H9 (cell line): ENCODE measurements at places on chromosomes 12 and 14. TPM values are rescaled to one million over a fixed set of nuclear protein-coding genes. Genes with fewer than 3 reads are reported as not detected.

DNA sequence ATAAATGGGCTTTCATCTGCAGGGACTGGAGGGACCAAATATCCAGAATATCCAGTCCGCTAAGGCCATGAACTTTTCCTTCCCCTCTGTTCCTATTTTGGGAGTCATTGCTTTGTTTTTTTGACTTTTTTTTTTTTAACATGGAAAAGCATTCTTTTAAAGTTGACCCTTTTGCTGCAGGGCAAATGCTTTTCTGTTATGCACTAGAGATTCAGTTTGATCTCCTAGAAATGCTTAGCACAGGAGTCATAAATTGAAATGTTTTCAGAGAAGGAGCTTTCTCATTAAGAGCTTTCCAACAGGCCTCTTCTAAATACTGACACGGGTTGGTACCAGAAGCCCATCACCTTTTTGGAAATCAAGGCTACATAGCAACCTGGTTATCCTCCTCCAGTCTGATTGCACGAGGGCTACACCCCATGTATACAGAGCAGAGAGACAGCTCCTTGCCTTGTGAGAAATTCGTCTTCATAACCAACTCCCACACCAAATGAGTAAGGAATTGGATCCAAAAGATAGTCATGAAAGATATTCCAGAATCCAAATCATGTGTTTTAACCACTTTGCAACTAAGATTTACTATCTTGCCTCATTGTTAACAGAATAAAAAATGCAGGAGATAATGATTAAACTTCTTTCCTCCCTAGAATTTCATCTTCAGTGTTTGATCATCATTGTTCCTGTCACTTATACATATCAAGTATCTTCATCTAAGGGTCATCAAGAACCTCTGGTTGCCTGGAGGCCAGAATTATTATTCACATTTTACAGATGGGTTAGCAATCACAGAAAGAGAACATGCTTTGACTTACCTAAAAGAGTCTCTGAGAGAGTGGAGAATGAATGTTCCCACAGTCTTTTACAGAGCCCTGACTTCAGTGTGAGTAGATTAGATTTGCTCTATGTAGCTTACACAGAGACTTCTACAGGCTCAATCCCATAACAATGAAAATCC is 389.4 kb downstream of the ZFP36L1 start:
- no peaks in the 10 kb centered on the region for H3K36me3 ChIP-seq
- no peak overlapping the region for H3K4me3 ChIP-seq
- DNase-seq, result no peak
- H3K27ac ChIP-seq, result no peak overlapping the region
- 0 out of 2 replicates have a peak, but pooled peaks cover 4% of the 10 kb centered on the region for H3K4me1 ChIP-seq

DNA sequence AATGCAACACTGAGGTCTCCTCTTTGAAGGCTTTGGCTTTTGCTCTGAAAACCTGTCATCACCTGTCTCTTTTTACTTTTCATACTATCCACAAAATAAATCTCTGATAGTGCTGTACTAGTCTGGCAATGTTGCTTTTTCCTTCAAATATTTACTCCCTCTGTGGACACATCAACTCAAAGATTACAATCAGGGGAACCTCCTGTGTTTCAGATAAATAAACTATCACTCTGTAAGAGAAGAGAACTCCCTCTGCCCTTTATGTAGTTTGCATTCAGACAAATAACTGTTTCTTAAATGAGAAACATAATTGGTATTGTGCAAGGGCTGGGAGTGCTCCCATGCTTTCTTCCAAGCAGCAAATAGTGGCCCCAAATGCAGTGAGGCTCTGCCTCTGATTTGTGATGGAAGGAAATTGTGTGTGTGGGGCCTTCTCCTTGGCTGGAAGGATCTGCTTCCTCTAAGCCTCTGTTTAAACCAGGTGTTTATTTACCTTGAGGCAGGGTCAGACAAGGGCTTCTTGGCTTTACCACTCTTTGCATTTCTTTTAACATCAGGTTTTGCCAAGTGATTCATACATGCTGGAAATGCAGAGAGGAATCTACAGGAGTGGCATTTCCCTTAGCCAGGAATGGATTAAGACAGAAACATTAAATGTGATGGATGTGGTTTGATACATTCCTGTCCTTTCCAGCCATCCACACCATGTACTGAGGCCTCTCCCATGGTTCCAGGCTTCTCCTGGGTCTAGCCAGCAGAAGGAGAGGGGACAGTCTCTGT is 69.0 kb downstream of the AKAP6 start:
- no peaks in the 10 kb centered on the region for H3K36me3 ChIP-seq
- no peak overlapping the region for H3K27ac ChIP-seq

DNA sequence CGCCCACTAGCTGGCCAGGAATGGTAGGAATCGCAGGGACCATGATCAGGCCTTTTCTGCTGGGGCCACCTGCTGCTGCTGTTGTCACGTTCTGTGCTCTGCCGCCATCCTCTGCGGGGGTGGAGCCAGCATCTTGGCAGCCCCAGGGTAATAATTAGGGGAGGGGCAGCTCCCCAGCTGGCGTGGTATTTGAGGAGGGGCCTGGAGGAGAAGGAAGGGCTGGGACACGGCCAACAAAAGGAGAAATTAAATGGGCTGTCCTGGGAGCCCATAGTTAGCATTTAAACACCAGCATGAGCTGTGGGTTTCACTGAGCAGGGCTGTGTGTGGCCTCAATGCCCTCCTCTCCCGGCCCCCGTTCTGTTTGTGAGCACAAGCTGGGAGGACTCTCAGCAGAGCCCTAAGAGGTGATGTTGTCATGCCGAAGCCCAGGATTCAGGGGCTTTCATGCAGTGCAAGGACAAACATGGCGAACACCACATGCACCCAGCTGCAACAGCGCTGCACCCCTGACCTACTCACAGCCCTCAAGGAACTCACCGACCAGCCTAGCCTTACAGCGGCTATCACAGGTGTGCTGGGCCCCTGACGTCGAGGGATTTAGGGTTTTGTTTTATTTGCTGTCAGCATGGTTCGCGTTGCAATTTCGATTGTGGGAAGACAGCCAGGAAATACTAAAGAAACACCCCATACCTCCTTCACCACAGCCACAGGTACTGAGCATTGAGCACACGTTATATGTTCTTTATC is 324.3 kb downstream of the CACNA1C start:
- DNase-seq, result peak; percentile 94
- H3K4me1 ChIP-seq, result peaks cover 2% of the 10 kb centered on the region; the same call in 1 of the 2 replicates
- no peaks in the 10 kb centered on the region for H3K36me3 ChIP-seq

The GPRC5D gene
- total RNA-seq, result not detected in 2 replicates

The TEX52 gene
- 0.20 TPM in 2 replicates for total RNA-seq

The DYRK4 gene
- total RNA-seq, result 15.5 and 18.0 TPM in 2 replicates

GRCh38 chr14:44785096-44785495 is 176.7 kb downstream of the KLHL28 start:
- no peak overlapping the region for H3K27ac ChIP-seq
- H3K36me3 ChIP-seq, result no peaks in the 10 kb centered on the region
- H3K4me3 ChIP-seq, result no peak overlapping the region
- H3K27me3 ChIP-seq, result no peaks in the 10 kb centered on the region
- DNase-seq, result no peak
- H3K4me1 ChIP-seq, result no peaks in the 10 kb centered on the region

DNA sequence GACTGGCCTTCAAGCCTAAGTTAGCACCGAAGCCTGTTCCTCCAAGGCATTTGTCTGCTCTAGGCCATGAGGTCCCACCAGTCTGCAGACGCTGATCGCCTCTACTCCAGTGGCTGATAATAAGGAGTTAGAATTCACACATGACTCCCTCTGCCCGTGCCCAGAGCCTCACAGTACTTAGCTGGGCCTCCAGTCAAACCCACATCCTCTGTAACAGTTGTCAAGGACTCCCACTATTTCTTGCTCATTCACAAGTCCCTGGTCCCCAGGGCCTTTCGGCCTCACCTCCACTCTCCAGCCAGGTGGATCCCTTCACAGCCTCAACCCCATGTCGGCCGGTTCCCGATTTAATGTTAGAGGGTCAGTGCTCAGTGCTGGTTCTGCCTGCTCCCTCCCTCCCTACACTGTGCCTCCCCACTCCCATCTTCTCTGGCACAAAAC is 6.3 kb upstream of the KRT5 start:
- H3K27me3 ChIP-seq, result no peaks in the 10 kb centered on the region; the same call in 1 of the 2 replicates
- H3K4me3 ChIP-seq, result no peak overlapping the region; the same call in 2 of the 3 replicates
- DNase-seq, result peak; percentile 23
- H3K36me3 ChIP-seq, result no peaks in the 10 kb centered on the region

GRCh38 chr14:58414845-58415244 is 12.5 kb downstream of the TIMM9 start:
- H3K4me3 ChIP-seq, result no peak overlapping the region
- peaks cover 73% of the 10 kb centered on the region for H3K36me3 ChIP-seq
- no peak for DNase-seq
